Activated naive CD8-positive, alpha-beta T cell treated with anti-CD3 and anti-CD28 coated beads for 36 hours (primary cell): ENCODE measurements at places on chromosomes 2 and 18. TPM values are rescaled to one million over a fixed set of nuclear protein-coding genes. Genes with fewer than 3 reads are reported as not detected.

The DSG4 gene
- total RNA-seq = not detected

The IHH gene
- total RNA-seq = not detected

DNA sequence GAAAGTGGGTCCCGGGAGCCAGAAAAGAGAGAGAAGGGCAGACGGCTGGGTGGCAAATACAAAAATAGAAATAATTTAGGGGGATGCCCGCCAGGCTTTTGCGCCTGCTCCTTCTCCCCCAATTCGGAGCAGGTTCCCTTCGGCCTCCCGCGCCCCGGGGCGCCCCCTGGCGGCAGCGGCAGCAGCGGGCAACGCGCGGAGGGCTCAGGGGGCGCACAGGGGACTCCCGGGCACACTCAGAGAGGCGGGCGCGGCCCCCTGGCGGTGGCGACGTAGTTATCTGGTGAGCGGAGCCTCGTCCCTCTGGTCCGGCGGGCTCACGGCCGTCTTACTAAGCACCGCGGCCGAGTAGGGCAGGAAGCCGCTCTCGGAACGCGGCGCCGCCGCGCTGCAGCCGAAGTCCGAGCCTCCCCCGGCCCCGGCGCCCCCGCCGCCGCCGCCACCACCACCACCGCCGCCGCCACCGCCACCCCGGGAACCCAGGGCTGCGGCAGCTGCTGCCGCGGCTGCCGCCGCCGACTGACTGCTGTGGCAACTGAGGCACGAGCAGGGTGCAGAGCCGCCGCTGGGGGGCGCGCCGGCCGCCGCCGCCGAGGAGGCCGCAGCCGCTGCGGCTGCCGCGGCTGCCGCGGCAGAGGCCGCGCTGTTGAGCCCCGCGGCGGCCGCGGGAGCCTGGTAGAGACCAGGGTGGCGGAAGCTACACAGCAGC is 3.8 kb downstream of the EVX2 start:
- H3K27me3 ChIP-seq = peaks cover 92% of the 10 kb centered on the region
- H3K27ac ChIP-seq = peak overlapping the region; percentile 54
- peaks cover 16% of the 10 kb centered on the region for H3K4me1 ChIP-seq
- H3K36me3 ChIP-seq = peaks cover 37% of the 10 kb centered on the region
- H3K4me3 ChIP-seq = peak overlapping the region; percentile 55

The ARL4C gene
- total RNA-seq = 65.1 TPM

The SERPINB12 gene
- not detected for total RNA-seq

The NR4A2 gene
- total RNA-seq = 49.9 TPM

GRCh38 chr18:6368017-6368416 is 46.7 kb downstream of the L3MBTL4 start:
- no peak overlapping the region for H3K27ac ChIP-seq
- H3K27me3 ChIP-seq = no peaks in the 10 kb centered on the region
- no peak for DNase-seq
- no peaks in the 10 kb centered on the region for H3K4me1 ChIP-seq

DNA sequence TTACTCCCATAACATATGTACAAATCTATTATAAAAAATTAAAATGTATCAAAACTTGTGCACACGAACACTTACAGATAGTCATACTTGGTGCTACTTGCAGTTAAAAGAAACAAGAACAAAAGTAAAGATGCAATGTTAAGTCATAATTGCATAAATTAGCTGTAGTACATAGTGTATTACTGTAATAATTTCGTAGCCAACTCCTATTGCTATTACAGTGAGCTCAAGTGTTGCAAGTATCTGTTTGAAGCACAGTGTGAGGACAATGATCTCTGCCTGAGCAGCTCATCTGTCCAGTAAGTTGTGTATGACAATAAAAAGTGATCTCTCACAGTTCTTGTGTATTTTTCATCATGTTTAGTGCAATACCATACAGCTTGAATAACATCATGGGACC is 7.5 kb upstream of the SERPINB13 start:
- no peaks in the 10 kb centered on the region for H3K36me3 ChIP-seq
- H3K4me3 ChIP-seq = no peak overlapping the region
- H3K4me1 ChIP-seq = peaks cover 1% of the 10 kb centered on the region

DNA sequence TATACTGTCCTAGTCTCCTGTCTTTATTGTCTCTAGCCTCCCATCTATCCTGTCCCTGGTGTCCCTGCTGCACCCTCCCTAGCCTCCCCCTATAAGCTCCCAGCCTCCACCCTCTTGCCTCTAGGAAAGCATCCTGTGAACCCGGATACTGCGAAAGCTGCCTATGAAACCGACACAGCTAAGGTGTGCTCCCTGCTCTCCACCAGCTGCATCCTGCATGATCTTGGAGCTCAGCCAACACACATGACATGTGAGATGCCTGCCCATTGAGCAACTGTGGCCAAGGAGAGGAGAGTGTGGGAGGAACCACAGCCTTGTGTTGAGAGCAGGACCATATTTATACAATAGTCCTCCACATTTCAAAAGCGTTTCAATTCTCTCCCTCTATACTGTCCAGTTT is 187.1 kb downstream of the ZBTB7C start:
- no peaks in the 10 kb centered on the region for H3K27me3 ChIP-seq
- DNase-seq = no peak
- H3K36me3 ChIP-seq = no peaks in the 10 kb centered on the region
- H3K27ac ChIP-seq = no peak overlapping the region

DNA sequence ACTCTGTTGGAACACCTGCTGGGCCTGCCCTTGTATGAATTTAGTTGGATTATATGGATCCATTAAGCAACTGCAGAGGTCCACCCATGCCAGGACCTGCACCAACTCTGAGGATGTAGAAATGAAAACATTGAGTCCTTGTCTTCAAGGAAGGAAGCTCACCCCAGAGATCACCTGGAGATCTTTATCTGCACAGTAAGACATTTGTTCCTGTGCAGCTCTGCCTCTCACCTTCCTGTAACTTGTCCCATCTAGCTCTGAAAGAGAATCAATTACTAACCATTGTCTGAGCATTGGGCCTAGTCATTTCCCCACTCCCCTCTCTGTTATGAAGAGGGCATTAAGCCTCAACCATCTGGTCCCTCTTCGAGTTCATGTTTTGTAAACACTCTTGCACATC is 105.2 kb upstream of the YWHAQ start:
- peaks cover 30% of the 10 kb centered on the region for H3K4me1 ChIP-seq
- no peak overlapping the region for H3K27ac ChIP-seq
- no peaks in the 10 kb centered on the region for H3K27me3 ChIP-seq
- no peak overlapping the region for H3K4me3 ChIP-seq
- H3K36me3 ChIP-seq = no peaks in the 10 kb centered on the region
